ENCODE measurements at places on chromosomes 6 and 20.

DNA sequence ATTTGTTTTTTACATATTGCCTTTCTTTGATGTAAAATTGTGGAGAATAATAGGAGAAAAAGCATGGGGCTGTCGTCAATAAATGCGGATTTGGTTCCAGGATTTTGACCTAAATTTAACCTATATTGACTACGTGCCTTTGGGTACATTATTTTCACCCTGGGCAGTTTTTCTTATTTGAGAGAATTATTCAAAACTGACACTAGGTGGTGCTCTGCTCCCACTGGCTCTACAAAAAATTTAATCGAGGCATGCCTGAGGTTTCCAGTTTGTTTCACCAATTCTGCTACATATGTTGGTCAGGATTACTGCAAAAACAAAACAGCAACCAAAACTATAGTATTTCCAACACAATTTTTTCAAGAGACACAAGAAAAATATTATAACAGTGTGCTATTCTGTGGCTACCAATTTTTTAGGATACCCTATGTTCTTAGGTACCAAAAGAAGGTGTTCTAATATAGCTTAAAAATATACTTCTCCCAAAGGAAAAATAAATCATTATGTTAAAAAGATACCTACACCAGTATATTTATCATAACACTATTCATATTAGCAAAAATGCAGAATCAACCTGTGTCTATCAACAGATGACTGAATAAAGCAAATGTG is 48.6 kb upstream of the FABP7 start:
- DNase-seq, result peak; percentile 53

- no peak for DNase-seq
Measured at GRCh38 chr6:112320561-112321318, 26.4 kb upstream of the RFPL4B start.

- DNase-seq, result peak; percentile 19
Measured at GRCh38 chr6:40881501-40881900, 157.5 kb downstream of the UNC5CL start.

DNA sequence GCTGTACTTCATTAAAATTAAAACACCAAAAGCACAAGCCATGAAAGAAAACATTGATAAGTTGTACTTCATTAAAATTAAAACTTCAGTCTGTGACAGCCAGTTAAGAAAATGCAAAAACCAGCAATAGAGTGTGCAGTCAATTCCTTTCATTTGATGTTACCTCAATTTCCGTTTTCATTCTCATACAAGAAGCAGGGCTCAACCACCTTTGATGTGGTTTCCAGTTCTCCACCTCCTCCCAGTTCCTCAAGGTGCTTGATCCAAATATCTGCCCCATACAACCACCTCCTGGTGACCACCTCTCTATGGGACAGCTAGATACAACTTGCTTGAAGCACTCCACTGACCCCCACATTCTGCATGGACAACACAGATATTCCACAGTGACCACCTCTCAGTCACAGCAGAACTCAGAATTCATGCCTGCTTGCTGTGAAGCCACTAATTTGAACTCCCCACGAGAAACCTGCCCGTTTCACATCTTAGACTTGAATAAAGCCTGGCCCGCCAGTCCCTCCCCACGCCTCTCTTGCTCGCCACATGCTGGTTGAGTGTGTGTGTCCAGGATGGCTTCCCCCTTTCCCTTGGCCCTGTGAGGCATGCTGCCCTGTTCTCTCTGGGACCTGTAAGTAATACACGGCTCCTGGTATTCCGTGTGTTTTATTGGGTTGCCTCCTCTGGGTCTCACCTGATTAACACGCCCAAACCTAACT is 66.1 kb downstream of the FAM50B start:
- DNase-seq, result no peak

DNA sequence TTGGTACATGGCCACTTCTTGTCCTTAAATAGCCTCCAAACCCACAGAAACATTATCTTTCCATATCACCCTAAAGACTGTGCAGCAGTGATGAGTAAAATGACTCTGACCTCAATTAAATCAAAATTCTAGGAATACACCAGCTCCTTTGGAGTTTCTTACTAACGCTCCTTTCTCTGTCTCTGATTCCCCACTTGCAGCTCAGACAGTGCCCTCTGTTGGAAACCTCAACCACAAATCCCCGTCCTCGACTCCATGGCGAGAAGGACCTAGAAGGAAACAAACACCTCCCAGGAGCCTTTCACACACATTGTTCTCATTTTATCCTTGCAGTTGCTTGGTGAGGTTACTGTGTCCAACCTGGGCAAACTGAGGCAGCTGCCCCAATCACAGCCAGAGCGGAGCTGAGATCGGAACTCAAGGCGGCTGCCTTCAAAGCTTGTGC is 17.7 kb upstream of the PARD6B start:
- no peak for DNase-seq

DNA sequence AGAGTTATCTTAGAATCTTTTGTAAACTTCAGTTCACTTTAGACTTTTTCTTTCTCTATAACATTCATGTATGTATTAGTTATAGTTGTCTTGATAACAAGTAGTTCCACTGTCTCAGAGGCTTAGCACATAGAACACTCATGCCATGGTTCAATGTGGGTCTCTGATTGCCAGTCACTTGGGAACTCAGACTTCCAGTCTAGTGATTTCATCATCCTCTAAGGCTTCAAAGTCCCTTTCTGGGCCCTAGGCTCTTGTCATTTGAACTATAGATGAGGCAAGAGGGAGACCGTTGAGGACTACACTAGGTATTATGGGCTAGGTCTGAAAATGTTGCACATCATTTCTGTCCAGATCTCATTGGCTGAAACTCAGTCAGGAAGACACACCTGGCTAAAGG is 8.4 kb upstream of the EEF1E1 start:
- peak; percentile 12 for DNase-seq

- DNase-seq, result no peak
Measured at GRCh38 chr6:72149715-72150114, 263.4 kb downstream of the RIMS1 start.

DNA sequence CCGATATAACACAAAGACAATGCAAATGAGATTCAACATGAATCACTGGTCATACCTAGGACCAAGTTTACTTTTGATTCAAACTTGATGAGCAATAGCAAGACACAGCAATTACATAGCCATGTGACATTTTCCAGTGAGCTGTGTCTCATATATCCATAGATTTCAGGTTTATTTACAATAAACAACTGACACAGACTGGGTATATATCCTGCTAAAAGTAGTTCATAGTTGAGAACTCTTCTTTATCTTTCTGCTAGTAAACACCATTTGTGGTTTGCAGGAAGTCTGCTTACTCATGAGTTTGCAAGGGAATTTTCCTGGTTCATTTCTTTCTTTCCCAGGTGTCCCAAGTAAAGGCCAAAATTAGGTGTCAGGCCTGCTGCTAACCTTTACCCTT is 343.4 kb downstream of the KIF16B start:
- DNase-seq, result no peak

- no peak for DNase-seq
Measured at GRCh38 chr6:164870164-164870563, 439.2 kb downstream of the C6orf118 start.

DNA sequence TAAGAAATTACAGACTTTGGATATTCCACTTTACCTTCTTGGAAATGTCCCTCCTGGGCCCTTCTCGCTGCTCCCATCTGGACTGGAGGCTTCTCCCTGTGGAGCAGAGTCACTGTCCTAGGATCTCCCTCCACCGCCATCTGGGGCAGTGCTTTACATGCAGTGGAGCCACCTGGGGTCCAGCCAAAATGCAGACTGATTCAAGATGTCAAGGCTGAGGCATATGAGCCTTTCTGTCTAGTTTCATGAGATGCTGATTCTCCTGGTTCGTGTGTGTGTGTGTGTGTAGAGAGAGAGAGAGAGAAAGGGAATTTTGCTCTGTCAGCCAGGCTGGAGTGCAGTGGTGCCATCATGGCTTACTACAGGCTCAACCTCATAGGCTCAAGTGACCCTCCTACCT is 14.9 kb downstream of the MICA start:
- no peak for DNase-seq

- no peak for DNase-seq
Measured at GRCh38 chr20:16007164-16007563, 566.1 kb downstream of the KIF16B start.

DNA sequence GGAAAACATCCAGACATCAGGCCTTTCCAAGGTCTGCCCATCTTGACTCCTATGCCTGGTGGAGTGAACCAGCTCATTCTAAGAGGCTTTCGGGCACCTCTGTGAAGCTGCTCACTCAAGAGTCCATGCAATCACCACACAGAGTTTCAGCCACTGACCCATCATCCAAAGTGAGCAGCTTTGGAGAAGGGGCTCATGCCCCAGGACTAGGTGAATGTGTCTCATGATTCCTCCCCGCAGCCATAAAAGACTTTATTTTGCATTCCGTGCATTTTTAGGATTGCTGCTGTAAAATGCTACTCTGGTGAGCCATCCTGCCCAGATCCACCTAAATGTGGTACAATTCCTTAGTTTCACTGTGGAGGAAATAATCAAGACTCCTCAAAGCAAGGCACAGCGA is 44.5 kb upstream of the EZR start:
- no peak for DNase-seq

DNA sequence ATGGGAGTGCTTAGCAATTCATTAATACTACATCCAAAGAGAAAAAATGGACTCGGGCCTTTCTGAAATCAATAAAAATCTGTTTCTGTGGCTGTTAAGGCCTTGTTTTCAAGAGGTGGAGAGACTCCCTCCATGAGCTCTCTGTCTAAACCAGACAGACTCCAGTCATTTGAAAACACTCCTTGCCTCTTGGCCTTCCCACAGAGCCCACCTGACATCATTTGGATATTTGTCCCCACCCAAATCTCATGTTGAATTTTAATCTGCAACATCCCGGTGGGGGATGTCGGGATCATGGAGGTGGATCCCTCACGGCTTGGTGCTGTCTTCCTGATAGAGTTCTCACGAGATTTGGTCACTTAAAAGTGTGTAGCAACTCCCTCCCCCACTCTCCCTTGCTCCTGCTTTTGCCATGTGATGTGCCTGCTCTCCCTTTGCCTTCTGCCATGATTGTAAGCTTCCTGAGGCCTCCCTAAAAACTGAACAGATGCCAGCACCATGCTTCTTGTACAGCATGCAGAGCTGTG is 226.3 kb downstream of the TBXT start:
- DNase-seq, result no peak

GRCh38 chr6:129981598-129981997 is 36.8 kb upstream of the L3MBTL3 start:
- DNase-seq, result no peak

DNA sequence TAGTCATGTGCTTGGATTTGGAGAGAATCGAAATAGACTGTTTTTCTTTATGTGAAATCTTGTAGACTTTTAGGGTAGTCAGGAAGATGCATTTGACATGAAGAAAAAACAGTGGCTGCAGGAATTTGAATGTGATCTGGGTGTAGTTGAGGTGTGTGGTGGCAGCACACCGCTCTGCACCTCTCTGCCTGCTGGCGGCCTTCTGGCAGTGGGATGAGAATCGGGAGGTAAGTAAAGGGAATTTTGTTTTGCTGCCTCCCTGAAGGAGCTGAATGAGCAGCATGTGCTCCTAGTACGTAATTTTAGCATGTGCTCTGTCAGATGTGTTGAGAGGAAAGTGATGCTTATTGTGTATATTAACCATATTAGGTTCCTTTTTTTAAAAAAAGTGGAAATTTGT is 3.2 kb downstream of the TPD52L2 start:
- DNase-seq, result no peak

DNA sequence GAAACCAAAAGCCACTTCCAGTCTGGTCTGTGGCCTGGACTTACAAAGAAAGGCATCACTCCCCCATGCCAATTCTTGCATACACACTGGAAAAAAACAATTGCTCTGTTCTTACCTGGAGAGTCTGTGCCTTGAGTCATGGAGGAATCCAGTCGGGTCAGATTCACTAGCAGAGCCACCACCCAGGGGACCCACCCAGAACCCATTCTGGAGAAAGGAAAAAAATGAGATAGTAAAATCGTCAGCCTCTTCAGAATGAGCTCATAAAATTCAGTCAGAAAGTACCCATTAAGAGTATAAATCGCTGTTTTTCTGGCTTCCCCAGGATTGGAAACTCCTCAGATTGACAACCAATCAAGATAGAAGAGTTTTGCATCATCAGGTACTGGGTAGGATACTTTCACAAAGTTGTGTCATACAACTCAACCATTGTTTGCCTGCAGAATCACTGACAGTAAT is at the start of gene HLA-DOB:
Gene HLA-DOB, minus strand, starts transcription at position 257 of the 459 bp plus-strand sequence. Its CDS starts 51 bp downstream, at position 206.
- no peak for DNase-seq

DNA sequence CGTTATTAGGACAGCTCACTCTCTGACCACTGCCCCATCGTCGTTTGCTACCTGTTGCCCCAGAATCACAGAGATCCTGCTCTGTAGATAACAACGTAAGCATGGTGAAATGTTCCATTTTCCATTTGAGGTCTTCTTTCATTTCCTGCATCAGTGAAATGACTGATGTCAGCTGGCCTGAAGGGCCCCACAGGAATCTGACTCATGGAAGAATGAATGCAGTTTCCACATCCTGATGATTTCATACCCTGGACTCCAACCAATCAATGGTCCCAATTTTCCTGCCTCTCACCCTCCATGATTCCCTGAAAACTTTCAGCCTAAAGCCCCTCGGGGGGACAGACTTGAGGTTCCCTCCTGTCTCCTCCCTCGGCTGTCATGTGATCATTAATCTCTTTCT is 394.4 kb upstream of the CDH4 start:
- DNase-seq, result no peak

DNA sequence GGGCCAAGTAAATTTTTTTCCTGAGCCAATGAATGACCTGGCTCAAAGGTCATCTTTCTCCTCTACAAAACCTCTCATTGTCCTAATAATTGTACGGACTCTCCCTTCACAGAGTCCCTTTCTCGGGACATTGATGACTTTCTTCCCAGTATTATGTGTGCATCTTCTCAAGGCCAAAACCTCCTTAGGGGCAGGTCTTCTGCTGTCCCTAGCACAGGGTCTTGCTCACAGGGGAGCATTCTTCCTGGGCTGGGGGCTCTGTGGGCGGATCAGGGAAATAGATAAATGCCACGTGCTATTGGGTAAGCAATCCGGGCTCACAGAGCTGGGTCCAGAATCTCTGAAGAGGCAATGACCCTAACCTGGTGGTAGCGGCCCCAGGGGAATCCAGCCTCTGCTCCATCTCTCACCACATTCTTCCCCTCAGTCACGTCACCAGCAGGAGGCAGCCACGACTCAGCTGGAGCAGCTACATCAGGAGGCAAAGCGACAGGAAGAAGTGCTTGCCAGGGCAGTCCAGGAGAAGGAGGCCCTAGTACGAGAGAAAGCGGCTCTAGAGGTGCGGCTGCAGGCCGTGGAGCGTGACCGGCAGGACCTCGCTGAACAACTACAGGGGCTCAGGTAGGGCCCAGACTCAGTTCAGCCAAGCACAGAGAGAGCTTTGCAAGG is 23.5 kb downstream of the CEP250 start:
- peak; percentile 71 for DNase-seq

- DNase-seq, result peak; percentile 83
Measured at GRCh38 chr6:152301765-152302568, 335.2 kb downstream of the SYNE1 start.

Measured in NB4 (cell line).